Astrocyte of the cerebellum (primary cell): ENCODE measurements at places on chromosomes 2 and 18.

- no peak for DNase-seq
Observed at GRCh38 chr2:136117391-136117841, 533 bp downstream of the CXCR4 start.

DNA sequence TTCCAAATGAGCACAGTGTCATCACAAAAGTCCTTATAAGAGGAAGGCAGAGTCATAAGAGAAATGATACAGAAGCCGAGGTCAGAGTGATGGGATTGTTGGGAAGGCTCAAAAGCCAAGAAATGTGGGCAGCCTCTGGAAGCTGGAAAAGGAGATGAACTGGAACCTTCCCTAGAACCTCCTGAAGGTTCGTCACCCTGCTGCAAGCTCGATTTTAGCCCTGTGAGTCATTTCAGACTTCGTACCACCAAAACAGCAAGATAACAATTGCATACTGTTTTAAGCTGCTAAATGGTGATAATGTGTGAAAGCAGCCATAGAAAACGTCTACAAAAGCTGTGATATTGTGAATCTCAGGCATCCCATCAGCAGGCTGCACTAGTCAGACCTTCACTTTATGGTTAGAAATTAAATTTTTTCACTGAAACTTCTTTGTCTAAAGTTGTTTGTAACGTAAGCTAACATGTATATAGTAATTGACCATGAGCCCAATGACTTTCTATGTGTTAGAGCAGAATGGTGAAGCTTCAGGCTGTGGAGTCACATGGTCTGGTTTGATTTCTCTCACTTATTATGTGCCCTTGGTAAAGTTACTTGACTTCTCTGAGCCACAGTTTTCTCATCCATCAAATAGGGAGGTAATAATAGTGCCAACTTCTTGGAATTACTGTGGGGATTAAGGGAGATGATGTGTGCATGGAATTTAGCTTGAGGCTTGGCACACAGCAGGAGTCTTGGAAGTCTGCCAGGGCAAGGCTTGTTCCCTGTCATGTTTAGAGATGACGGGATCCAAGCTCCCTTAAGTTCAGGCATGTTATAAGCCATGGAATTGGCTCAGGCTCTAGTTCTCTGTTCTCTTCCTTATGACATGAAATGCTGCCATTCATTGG, 132.0 kb upstream of the CCDC195 start:
- DNase-seq, result peak; percentile 66

DNA sequence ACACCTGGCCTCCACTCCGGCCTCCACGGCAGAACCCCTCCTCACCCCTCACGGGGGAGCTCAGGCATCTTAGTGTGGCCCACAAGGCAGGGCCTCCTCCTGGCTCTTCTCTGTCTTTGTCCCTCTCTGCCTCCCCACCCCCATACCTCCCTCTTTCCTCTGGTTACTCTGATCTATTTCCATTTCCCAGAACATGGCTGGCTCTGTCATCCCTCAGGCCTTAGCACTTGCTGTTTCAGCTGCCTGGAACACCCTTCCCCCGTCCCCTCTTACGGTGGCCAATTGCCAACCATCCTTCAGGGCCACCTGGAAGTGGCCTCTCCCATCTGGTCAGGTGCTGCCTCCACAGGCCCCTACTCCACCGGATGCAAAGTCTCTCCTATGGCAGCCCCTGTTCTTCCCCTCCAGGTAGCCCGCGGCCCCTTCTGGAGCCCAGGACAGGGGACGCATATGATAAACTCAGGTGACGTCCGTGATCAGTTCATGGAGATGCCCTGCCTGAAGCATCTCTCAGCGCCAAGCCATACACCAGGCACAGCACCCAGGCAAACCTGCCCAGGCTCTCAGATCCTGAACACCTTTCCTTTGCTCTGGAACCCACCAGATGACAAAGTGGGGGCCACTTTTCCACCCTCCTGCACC, 3.6 kb upstream of the ECEL1 start:
- DNase-seq, result no peak

- no peak for DNase-seq
Observed at GRCh38 chr2:186407611-186408010, 78.4 kb upstream of the ZC3H15 start.

DNA sequence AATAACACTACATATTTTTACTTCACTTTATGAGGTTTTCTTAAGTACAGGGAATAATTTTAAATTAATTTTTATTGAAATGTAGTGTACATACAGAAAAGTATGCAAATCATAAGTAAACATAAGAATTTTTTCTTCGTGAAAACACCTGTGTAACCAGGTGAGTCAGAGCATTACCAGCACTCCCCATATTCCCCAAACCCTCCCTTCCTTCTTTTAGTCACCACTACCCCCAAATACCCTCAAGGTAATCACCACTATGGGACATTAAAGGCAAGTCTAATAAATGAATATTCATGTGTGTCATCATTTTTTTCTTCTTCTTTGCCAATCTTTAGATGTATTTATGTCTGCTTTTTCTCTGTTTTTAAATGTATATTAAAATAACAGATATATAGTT, 139.9 kb upstream of the LTBP1 start:
- DNase-seq, result no peak
